ENCODE measurements at places on chromosomes 6 and 20. TPM values are rescaled to one million over a fixed set of nuclear protein-coding genes. Genes with fewer than 3 reads are reported as not detected.

DNA sequence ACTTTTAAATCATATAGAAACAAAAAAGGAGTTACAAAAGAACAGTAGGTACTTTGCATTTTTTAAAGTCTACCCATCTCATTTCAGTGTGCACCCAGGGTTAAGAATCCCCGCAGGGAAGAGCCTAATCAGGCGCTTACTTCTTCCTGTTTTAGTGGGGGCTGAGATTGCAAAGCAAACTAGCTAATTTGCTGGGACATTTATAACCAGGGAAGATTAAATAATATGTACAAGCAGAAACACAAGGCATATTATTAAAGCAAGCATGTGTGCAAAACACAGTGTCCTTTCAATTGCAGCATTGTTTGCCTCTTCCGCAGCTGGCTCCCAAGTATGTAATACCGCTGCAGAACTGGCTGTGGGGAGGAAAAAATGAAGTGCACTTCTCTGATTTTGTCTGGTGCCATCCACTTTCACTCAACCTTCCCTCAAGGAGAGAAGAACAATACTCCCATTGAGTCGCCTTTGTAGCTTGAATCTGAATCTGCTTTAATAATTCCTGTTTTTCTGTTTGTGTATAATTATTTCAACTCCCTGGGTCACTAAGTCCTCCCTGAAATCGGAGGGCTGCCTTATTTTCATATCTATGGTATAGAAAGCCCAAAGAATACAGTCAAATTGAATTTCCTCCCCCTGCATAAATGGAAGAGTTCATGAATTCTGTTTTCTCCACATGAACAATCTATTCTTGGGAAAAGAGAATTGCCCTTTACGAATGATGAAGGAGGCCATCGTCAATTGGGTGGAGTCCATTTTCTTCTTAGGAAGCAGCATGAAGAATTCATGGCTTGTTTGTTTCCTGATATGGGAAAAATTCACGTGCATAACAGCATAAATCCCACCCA lies 23.3 kb upstream of the BCAS1 start:
- H3K4me3 ChIP-seq: no peak overlapping the region
- no peaks in the 10 kb centered on the region for H3K27me3 ChIP-seq
- no peaks in the 10 kb centered on the region for H3K4me1 ChIP-seq
- no peak for DNase-seq
- no peak overlapping the region for H3K27ac ChIP-seq
- H3K36me3 ChIP-seq: no peaks in the 10 kb centered on the region

The WFDC10B gene
- polyA plus RNA-seq: not detected

DNA sequence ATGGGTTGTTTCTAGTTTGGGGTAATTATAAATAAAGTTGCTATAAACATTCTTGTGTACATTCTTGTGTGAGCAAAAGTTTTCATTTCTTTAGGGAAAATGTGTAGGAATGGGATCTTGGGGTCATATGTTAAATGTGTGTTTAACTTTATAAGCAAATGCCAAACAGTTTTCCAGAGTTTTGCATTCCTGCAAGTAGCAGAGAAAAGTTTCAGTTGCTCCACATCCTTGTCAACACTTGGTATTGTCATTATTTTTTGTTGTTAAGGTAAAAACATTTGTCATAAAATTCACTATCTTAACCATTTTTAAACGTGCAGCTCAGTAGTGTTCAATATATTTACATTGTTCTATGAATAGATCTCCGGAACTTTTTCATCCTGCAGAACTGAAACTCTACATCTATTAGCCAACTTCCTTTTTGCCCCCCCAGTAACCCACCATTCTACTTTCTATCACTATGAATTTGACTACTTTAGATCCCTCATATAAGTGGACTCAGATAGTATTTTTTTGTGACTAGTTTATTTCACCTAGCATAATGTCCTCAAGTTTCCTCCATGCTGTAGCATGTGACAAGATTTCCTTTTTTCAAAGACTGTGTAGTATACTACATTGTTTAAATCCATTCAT lies 48.4 kb downstream of the PHACTR2 start:
- DNase-seq: no peak
- no peak overlapping the region for H3K27ac ChIP-seq
- no peak overlapping the region for H3K4me3 ChIP-seq
- no peaks in the 10 kb centered on the region for H3K27me3 ChIP-seq

The HSD17B8 gene
- 36.2 TPM for polyA plus RNA-seq

The ZNF76 gene
- polyA plus RNA-seq: 51.1 TPM

The ACTR5 gene
- 7.4 TPM for polyA plus RNA-seq

The NKAPL gene
- 0.80 TPM for polyA plus RNA-seq

- H3K27ac ChIP-seq: no peak overlapping the region
- DNase-seq: no peak
- no peaks in the 10 kb centered on the region for H3K27me3 ChIP-seq
- H3K36me3 ChIP-seq: no peaks in the 10 kb centered on the region
- no peaks in the 10 kb centered on the region for H3K4me1 ChIP-seq
Measured at GRCh38 chr20:22944936-22945335, 90.2 kb upstream of the SSTR4 start.

- H3K4me3 ChIP-seq: no peak overlapping the region
- H3K36me3 ChIP-seq: no peaks in the 10 kb centered on the region
- no peaks in the 10 kb centered on the region for H3K27me3 ChIP-seq
- H3K27ac ChIP-seq: no peak overlapping the region
- DNase-seq: no peak
Measured at GRCh38 chr6:117493470-117493869, 11.0 kb downstream of the DCBLD1 start.

DNA sequence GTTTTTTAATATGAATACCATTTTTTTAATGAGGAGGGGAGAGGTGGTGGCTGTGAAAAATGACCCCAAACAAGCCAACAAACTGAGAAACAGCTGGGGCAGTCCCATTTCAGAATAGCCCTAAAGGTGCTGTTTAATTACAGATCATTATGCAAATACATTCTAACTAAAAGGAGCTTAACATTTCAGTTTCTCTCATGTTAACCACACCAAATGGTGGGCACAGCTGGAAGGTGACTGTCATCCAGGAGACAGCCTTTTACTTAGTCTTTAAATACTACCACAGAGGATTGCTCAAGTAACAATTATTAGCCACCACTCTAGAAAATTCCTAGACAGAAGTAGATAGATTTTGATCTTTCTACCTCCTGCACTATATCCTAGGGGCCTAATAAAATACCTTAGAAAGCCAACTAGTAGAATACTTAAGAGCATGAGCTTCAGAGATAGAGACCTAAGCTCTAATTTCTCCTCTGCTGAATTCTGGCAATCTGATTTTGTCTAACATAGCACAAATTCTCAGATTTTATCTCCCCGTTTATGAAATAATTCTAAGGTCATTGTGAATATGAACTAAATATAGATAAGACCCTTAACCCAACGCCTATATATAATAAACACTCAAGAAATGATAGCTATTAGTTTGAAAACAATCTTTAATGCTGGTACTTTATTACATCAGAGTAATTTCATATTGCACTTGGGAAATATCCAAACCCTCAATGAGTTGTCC lies 615.1 kb upstream of the NRSN1 start:
- no peak overlapping the region for H3K27ac ChIP-seq
- no peaks in the 10 kb centered on the region for H3K36me3 ChIP-seq
- no peaks in the 10 kb centered on the region for H3K4me1 ChIP-seq
- no peak for DNase-seq
- no peak overlapping the region for H3K4me3 ChIP-seq

DNA sequence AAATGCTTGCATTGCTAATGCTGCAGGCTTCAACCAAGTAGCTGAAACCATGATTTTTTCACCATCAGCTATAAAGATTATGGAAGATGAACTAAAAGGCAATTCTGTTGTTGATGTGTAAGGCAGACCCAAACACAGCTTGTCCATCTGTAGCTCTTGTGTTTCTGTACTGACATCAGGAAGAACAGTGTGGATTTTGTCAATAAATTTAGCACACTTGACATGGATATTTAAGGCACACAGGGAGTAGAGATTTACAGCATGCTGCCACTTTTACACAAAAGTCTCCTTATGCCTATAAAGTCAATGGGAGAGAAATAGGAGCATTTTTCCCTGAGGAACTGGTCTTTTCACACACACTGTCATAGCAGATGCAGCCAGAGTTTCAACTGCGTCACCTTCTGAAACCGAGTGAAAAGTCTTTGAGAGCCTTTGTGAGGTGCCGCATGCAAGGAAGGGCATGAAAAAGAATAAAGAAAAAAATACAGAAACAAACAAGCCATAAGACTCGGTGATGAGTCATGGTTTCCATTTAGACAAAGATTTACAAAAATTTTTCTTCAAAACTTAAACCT lies 261.4 kb upstream of the TFAP2D start:
- H3K27ac ChIP-seq: no peak overlapping the region
- no peak for DNase-seq
- H3K36me3 ChIP-seq: no peaks in the 10 kb centered on the region
- no peak overlapping the region for H3K4me3 ChIP-seq

The GRIK2 gene
- polyA plus RNA-seq: 0.61 TPM

GRCh38 chr6:11414176-11414963 lies 123.2 kb upstream of the TMEM170B start:
- H3K4me1 ChIP-seq: no peaks in the 10 kb centered on the region
- no peak overlapping the region for H3K4me3 ChIP-seq
- no peaks in the 10 kb centered on the region for H3K36me3 ChIP-seq
- H3K27me3 ChIP-seq: no peaks in the 10 kb centered on the region
- no peak for DNase-seq

DNA sequence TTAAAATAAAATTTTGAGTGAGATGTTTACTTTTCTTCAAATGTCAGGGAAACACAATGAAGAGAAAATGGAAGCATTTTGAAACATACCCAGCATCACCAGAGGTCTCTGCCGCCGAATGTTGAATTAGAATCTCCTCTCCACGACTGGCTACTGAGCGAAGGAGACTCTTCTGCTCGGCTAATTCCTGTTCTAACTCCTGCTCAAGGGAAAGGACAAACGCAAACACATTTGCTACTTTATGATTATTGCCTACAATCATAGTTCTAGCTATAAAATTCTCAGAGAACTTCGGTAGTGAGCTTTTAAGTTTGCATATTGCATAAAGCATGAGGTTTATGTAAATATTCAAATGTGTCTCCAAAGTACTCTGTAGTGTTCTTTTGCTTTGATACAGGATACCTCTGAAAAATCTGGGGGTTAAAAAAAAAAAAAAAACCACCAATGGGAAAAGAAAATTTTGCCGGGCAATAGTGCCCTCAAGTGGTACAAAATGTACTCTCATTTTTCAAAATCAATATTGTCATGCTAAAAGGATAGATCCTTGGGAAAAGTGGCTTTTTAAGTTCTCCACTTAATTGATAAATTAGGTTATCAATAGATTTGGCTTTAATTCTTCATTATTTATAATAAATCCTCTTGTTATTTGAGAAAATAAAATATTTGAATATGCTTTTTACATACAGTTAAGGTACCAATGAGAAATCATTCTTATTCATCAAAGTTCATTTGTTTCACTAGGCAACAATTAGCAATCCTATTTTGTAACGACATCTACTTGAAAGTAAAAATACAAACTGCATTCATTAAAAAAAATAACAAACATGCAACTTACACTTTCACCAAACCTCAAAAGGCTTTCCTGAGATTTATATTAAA lies 369.0 kb downstream of the SYNE1 start:
- no peak for DNase-seq
- H3K27ac ChIP-seq: no peak overlapping the region
- no peak overlapping the region for H3K4me3 ChIP-seq

- DNase-seq: no peak
- no peaks in the 10 kb centered on the region for H3K27me3 ChIP-seq
- no peaks in the 10 kb centered on the region for H3K36me3 ChIP-seq
- no peak overlapping the region for H3K27ac ChIP-seq
- H3K4me1 ChIP-seq: no peaks in the 10 kb centered on the region
- no peak overlapping the region for H3K4me3 ChIP-seq
Measured at GRCh38 chr6:10545482-10545881, 24.3 kb downstream of the GCNT2 start.

DNA sequence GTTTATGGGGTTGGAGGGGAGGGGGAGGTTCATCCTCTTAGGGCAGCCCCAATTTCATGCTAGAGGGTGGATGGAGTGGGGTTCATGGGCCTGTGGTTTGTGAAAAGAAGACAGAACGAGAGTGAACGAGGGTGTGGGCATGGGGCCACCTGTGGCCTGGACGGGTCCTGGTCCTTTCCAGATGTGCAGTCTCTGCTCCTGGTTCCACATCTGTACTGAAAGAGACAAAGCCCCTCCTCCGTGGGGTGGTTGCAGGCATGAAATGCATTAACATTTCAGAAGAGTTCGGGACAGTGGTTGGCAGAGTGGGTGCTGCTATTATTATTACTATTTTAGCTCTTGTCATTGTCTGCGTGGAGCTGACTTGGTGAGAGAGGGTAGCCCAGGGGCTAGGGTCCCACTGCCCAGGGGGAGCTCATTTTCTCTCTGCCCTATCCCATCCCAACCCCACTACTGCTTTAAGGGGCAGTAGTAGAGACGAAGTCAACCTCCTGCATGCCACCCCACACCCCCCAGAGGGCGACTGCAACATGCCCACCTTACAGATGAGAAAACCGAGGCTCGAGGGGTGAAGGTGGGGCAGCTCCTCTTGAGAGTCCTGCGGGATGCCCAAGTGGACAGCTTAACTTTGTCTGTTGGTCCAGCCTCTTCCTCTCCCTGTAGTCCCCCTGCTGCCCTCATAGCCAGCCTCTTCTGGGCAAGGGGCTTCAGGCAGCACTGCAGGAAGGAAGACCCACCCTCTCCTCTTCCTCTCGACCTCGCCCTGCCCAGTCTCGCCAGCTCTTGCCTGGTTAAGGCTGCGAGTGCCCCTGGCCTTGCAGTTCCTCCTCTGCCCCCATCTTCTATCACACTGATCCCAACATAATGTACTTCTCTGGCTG lies 8.4 kb downstream of the BPIFB2 start:
- H3K27me3 ChIP-seq: peaks cover 4% of the 10 kb centered on the region
- no peaks in the 10 kb centered on the region for H3K36me3 ChIP-seq
- no peak for DNase-seq
- no peaks in the 10 kb centered on the region for H3K4me1 ChIP-seq

GRCh38 chr6:108476847-108477430 lies 83.8 kb upstream of the FOXO3 start:
- no peaks in the 10 kb centered on the region for H3K27me3 ChIP-seq
- no peak overlapping the region for H3K4me3 ChIP-seq
- no peaks in the 10 kb centered on the region for H3K4me1 ChIP-seq
- DNase-seq: no peak

GRCh38 chr20:42295592-42295991 lies 677.4 kb upstream of the CHD6 start:
- no peak overlapping the region for H3K27ac ChIP-seq
- no peak for DNase-seq
- no peaks in the 10 kb centered on the region for H3K4me1 ChIP-seq
- no peaks in the 10 kb centered on the region for H3K36me3 ChIP-seq

GRCh38 chr6:96940322-96940721 lies 15.8 kb downstream of the KLHL32 start:
- H3K4me3 ChIP-seq: no peak overlapping the region
- DNase-seq: no peak
- H3K27me3 ChIP-seq: no peaks in the 10 kb centered on the region
- no peak overlapping the region for H3K27ac ChIP-seq

The SMPD2 gene
- polyA plus RNA-seq: 17.0 TPM

GRCh38 chr6:31871046-31871659 lies 7.6 kb downstream of the SLC44A4 start:
- no peak for DNase-seq
- H3K36me3 ChIP-seq: no peaks in the 10 kb centered on the region
- H3K4me1 ChIP-seq: peaks cover 10% of the 10 kb centered on the region

- no peaks in the 10 kb centered on the region for H3K36me3 ChIP-seq
- DNase-seq: no peak
- H3K4me1 ChIP-seq: no peaks in the 10 kb centered on the region
- no peak overlapping the region for H3K27ac ChIP-seq
Measured at GRCh38 chr6:76984572-76984971, 478.7 kb downstream of the HTR1B start.

- H3K36me3 ChIP-seq: no peaks in the 10 kb centered on the region
- H3K4me1 ChIP-seq: no peaks in the 10 kb centered on the region
- no peak overlapping the region for H3K27ac ChIP-seq
- no peak overlapping the region for H3K4me3 ChIP-seq
Measured at GRCh38 chr6:2714111-2714895, 36.4 kb downstream of the MYLK4 start.

GRCh38 chr6:12112540-12113189 lies 100.6 kb downstream of the HIVEP1 start:
- no peaks in the 10 kb centered on the region for H3K27me3 ChIP-seq
- no peaks in the 10 kb centered on the region for H3K4me1 ChIP-seq
- no peaks in the 10 kb centered on the region for H3K36me3 ChIP-seq

Data from pancreas (tissue), 10 donors.